Fibroblast of the aortic adventitia (primary cell): ENCODE measurements at places on chromosomes 4 and X.
A peak's percentile ranks its signal among the peaks of the same experiment; 100 is the strongest.

DNA sequence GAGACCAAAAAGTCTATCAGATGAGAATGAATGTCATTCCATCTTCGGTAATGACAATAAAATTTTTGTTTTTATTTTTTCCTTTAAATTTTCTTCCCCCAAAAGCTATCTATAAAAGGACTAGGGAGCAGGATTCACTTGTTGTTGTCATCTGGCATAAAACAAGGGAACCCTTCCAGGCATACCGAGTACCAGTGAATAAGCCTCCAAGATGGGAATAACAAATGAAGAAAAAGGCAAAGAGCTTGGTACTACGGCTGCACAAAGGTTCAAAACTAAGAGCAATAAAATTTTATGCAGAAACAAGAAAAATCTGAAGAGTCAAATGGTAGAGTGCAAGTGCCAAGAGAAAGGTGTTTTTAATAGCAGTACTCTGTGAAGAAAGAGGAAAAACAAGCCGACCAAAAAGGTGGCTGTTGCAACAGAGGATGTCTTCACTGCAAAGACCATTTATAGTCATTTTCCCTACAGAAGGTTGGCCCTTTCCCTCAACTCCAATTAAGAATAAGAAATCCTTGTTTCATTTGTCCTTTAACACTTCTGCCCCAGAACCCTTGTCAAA is 25.8 kb downstream of the PPP3CA start:
- DNase-seq: peak; percentile 30

- peak; percentile 52 for DNase-seq
Observed at GRCh38 chr4:87498446-87498900, 30.7 kb downstream of the SPARCL1 start.

GRCh38 chr4:168394556-168394955 is 76.0 kb upstream of the DDX60 start:
- no peak for DNase-seq

GRCh38 chrX:149510386-149510785 is 5.3 kb upstream of the IDS start:
- DNase-seq: peak; percentile 31

DNA sequence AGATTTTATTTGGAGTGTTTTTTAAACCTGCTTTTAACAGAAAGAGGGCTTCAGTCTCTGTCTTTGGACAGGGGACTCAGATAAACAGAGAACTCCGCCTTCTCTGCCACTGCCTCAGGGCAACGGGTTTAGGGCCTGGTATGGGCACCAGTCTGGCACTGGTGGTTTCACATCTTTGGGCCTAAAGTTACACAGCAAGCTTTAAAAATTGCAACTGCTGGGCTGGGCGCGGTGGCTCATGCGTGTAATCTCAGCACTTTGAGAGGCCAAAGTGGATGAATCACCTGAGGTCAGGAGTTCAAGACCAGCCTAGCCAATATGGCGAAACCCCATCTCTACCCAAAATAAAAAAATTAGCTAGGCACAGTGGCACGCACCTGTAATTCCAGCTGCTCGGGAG is 10.3 kb upstream of the NAT8L start:
- DNase-seq: peak; percentile 13

- DNase-seq: no peak
Observed at GRCh38 chrX:88604433-88605221, 142.4 kb upstream of the CPXCR1 start.

GRCh38 chr4:73036123-73036522 is 33.4 kb downstream of the COX18 start:
- DNase-seq: no peak

- peak; percentile 54 for DNase-seq
Observed at GRCh38 chrX:13666836-13667235, 13.9 kb downstream of the TCEANC start.

DNA sequence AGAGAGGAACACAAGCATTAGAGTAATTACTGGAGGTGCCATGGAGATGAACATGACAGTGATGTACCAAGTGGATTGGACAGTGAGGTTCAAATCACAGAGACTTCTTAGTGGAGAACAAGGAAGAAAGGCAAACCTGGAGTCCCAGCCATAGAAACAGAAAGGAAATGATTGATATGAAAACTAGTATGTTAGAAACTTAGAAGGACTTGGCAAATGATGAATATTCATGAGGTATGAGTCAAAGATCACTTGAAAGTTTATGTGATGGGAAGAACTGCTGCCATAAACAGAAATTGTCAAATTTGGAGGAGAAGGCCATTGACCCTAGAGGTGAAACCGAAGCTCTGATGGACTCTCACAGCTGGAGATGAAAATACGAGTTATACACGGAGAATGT is 88.2 kb downstream of the PHOX2B start:
- no peak for DNase-seq

DNA sequence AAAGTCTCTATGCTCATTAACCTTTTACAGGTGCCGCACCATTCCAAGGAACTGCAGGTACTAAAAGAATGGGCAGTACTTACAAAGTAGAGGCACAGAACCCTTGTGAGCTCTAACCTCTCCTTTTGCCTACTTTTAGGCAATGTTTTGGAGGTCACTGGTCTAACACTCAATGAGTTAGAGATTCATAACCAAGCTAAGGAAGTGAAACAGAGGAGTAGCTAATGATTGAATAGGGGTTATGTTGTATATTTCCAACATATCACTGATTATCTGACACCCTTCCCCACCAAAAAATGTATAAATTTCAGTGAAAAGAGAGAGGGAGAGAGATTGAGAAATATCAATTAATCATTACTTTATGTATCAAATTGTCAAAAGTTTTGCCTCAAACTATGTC is 269.3 kb downstream of the PCDH7 start:
- no peak for DNase-seq

DNA sequence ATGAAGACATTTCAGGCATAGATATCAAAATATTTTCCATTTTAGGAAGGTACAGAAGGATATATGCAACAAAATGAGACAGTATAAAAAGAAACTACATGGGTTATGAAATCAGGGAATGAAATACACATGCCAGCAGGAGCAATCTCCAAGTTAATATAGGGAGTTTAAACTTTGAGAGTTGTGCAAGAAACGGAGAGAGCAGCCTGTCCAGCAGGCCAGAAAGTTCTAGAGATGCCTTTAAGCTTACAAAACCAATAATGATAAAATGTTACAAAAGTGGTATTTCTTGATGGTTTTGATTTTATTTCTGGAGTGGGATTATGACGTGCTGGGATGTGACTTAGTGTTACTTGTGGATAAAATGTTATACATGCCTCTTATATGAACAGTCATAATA is 2047.9 kb downstream of the ARAP2 start:
- peak; percentile 23 for DNase-seq

- no peak for DNase-seq
Observed at GRCh38 chr4:89174784-89175183, 63.5 kb downstream of the TIGD2 start.

DNA sequence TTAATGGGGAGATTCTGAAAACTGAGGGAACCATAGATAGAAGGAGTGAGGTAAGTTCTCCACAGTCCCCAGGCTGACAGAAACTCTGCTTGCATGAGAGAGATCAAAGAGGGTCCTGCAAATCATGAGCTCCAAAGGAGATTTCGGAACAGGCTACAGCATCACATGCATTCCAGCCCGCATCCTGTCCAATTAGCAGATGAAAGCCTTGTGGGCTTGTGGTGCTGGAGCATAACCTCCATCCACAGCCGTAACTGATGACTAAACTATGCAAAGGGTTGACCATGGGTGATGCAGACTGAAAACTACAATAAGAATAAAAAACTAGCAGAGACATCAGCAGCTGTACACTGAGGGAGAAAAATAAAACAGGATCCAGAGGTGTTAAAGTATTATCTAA is 654.5 kb downstream of the TLL1 start:
- peak; percentile 16 for DNase-seq

GRCh38 chrX:106894392-106894909 is 8.7 kb downstream of the RIPPLY1 start:
- peak; percentile 81 for DNase-seq

GRCh38 chr4:89137231-89137630 is 25.9 kb downstream of the TIGD2 start:
- no peak for DNase-seq

- DNase-seq: peak; percentile 15
Observed at GRCh38 chr4:155679343-155679742, 12.7 kb downstream of the GUCY1A1 start.

DNA sequence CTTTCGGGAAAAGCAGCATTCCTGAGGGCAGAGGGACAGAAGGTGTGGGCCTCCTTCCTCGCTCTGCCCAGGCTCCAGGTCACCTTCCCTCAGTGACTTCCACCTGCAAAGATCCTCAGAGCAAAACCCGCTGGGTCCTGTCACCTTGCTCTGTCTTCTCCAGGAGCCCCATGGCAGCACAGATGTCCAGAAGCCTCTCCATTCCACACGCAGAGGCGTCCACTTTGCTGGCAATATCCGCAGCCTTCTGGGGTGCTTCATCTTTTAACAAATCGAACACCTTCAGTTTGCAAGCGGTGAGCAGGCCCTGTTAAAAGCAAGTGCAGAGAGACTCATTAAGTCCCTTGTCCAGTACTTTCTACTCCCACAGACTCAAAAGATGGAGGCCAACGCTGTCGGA is 27.3 kb downstream of the ASMTL start:
- no peak for DNase-seq

DNA sequence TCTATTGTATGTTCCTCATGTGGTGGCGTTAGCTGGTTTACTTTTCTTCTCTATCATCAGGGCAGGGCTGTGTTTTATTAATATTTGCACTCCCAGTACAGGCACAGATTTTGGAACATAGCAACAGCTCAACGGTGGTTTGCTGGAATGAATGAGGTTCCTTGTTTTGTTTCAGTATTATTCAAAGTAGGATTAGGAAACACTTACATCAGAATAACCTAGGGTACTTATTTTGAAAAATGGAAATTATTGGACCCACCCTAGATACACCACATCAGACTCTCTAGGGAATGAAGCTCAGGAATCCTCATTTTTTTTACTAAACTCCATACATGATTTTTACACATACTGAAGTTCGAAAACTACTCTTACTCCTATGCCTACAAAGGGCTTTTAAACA is 108.8 kb upstream of the ENPEP start:
- DNase-seq: no peak

- DNase-seq: no peak
Observed at GRCh38 chr4:69832326-69833030, 27.5 kb downstream of the SULT1E1 start.

DNA sequence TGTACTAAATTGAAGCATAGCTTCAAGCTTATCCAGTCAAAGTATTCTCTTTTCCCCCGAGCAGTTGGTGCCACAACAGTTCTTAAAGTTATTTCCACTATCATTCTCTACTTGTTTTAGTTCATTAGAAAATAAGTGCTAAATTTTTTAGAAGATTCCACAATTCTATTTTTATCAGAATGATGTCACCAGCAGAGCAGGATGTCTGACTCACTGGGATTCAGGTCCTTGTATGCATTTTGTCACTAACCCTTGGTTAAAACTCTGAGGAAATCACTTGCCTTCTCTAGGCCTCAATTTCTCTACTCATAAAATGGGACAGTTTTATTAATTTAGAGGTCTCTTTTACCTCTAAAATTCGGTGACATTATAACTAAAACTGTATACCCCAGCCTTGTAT is 3.4 kb downstream of the DDX53 start:
- DNase-seq: peak; percentile 42

DNA sequence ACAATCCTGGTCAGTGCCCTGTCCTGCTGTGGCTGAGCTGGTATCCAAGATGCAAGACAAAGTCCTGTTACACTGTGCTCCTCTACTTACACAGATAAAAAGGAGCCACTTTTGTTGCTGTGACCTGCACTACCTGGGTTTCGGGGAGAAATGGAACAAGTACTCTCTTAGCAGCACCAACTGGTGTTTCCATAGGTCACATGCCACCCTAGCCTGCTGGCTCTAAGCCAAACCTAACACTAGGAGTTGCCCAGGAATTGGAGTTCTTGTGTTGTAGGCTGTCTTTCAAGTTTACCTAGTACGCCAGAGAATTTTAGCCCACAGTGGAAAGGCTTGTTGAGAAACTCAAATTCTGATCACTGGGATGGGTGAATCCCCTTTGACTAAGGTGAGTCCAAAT is 727.4 kb downstream of the FAM133A start:
- DNase-seq: no peak

DNA sequence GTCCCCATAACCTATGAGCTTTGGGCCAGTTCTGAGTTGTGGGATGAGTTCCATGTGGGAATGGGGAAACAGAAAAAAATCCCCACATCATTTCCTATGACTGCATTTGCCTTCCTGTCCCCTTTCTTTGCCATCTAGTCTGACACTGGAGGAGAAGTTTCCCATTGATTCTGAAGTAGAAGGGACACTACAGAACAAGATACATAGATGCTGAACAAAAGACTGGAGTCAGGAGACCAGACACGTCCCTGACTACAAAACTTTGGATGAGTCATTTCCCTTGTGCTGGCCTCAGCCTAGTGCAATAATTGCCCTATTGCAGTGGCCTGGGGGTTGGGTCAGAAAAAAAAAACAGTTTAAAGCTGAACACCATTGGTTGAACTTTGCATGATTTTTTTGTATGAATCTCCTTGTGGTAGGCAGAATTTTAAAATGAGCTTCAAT is 22.1 kb downstream of the BEX3 start:
- peak; percentile 80 for DNase-seq

- DNase-seq: peak; percentile 56
Observed at GRCh38 chrX:38166478-38167083, 54.1 kb downstream of the SRPX start.

DNA sequence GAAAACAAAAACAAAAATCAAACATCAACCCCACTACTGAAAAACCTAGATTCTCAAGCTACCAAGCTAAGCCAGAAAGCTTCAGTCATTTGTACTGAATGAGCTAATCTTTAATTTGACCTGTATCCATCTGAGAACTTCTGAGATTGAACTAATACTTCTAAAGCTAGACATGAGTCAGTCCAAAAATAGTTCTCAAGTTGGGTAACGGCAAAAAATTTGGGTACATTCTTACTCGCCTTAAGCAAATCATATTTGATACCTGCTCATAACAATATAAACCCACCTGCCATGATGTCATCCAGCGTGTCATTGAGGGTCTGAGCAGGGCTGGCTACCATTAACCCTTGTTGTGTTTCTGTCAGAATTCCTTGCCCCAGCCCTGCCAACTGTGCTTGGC is 69.7 kb upstream of the COX18 start:
- no peak for DNase-seq

DNA sequence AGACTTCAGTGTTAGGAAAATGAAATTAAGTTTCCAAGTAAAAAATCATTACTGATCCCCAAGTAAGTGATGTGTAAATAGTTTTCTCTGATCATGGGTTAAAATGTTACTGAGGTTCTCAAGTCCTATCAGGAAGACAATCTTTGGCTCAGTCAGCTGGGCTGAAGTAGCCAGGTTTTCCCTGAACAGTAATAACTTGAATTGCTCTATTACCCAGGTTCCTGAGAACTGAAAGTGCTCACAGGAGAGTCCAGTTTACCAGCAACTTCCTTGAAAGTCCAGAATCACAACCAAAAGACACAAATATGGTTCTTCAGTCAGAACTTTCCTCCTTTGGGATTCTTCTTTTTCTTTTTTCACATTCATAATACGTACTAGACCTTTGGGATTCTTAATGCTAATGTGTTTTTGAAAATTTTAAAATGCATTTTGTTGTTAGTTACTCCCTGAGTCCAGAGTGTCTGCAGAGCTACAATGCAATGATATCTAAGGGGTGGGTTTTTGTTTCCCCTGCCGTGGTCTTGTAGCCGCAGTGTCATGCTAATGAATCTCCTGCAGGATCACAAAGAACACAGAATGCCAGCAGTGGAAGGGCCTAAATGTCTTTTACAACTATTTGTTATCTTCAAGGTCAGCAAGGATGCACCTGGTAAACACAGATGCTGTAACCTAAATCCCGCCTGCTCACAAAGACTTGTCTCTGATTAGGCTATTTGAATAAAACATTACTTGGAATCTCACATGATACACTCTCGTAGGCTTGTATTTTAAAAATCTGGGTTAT is 439.8 kb upstream of the NR3C2 start:
- no peak for DNase-seq

- no peak for DNase-seq
Observed at GRCh38 chr4:140243278-140243753, 89.3 kb upstream of the MAML3 start.
